ENCODE measurements at places on chromosomes 12 and 14.

DNA sequence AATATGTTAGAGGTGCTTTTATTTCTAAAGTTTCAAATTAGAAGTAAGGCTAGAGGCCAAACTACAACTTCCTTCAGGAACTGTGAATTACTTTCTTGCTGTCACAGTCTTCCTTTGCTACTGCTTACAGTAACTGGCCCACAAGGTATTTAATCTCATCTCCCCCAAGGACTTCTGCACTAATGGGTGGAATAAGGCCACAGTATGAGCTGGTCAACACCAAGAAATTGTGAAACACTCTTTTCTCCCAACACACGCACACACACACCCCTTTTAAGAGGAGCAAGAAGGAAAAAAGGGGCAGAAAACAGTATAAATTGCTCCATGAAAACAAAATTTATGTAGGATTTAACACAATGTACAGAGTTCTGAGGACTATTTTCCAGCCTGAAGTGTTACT lies 45.6 kb downstream of the SCAF11 start:
- no peak for DNase-seq

GRCh38 chr12:42865282-42865681 lies 275.7 kb upstream of the PRICKLE1 start:
- no peak for DNase-seq

- DNase-seq, result no peak
Measured at GRCh38 chr14:89386212-89386886, 30.7 kb downstream of the FOXN3 start.

GRCh38 chr14:29858299-29858698 lies 69.3 kb downstream of the PRKD1 start:
- DNase-seq, result no peak

DNA sequence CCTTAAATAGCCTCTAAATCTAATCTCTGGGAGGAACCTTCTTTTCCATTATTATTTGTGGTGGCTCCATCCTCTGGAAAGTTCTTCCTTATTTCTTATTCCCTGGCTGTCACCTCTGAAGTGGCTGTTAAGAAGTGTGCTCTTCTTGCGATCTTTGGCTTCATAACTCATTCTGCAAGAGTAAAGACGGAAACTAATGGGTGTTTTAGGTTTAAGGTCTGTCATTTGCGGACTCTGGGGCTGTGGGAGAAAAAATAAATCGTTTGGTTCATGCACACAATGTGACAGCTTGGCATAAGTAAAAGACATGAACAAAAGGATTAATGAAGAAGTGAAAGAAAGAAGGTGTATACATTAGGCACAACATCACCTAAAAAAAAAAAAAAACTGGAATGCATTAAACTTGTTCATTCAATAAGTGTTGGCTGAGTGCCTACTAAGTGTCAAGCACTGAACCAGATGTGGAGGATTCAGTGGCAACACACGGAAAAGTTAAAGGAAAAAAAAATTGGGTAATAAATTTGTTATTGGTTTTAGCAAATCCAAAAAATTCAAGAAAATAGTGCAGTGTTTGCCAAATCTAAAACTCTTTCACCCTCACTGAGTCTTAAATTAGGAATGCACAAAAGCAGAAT lies 99.5 kb downstream of the ERGIC2 start:
- DNase-seq, result no peak

- DNase-seq, result no peak
Measured at GRCh38 chr12:68559984-68560850, 50.5 kb upstream of the RAP1B start.

DNA sequence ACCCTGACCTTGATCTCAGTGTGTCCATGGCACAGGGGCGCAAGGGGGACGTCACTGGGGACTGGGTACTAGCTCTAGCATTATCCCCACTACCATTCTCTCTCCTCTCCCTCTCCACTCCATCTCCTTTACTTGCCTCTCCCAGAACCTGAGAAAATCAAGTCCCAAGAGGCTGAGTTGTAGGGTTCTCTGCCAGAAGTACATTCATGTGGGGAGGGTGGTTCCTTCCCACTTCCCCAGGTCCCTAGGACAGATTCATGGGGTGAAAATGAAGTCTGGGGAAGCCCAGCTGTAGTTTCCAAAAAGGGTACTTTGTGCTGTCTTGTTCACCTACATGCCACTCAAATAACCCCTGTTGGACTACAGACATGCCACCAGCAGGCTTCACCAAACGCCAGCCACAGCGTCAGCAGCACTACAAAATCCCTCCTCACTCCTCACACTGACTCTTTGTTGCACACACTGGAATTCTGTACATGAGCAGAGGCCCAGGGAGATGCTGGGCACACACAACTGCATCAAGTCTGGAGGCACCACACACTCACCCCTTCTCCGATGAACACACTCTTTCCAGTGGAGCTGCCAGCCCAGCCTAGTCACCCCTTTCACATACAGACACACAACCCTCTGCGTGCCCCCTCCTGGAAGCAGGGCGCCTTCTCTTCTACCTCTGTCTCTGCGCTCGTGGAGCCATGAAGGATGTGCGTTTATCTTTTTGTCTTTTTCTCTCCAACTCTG lies 6.9 kb downstream of the RARG start:
- no peak for DNase-seq

DNA sequence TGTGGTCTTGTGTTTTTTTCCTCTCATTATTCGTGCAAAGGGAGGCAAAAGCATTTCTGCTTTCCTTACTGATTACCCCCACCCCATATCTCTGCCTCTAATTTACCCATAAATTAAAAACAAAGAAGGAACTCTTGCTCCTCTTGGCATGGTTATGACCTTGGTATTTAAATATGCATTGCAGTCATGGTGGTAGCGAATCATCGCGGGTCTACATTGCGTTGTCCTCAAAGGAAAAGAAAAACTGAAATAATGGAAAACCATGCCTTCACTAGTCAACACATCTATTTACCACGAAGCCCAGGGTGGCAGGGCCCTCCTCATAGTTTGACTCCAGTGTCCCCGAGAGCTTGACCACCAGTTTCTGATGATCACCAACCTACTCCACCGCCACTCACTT lies 126.7 kb upstream of the PARP11 start:
- no peak for DNase-seq

DNA sequence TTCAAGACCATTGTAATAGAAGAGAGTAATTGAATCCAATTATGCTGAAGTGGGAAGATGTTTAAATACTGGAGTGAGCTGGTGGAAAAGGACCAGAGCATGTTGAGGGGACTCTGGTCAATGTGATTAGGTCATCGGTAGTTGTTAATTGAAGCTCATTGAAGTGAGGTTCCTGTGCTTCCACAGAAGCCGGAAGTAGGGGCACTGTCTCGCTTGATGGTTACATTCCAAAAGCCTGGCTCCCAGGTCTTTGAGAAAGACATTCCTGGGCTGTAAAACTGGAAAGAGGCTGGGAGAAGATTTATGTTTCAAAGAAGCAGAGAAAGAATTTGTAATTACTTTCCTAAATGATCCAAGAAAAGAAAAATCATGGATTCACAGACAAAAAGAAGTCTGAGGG lies 12.3 kb upstream of the CLECL1 start:
- DNase-seq, result no peak

DNA sequence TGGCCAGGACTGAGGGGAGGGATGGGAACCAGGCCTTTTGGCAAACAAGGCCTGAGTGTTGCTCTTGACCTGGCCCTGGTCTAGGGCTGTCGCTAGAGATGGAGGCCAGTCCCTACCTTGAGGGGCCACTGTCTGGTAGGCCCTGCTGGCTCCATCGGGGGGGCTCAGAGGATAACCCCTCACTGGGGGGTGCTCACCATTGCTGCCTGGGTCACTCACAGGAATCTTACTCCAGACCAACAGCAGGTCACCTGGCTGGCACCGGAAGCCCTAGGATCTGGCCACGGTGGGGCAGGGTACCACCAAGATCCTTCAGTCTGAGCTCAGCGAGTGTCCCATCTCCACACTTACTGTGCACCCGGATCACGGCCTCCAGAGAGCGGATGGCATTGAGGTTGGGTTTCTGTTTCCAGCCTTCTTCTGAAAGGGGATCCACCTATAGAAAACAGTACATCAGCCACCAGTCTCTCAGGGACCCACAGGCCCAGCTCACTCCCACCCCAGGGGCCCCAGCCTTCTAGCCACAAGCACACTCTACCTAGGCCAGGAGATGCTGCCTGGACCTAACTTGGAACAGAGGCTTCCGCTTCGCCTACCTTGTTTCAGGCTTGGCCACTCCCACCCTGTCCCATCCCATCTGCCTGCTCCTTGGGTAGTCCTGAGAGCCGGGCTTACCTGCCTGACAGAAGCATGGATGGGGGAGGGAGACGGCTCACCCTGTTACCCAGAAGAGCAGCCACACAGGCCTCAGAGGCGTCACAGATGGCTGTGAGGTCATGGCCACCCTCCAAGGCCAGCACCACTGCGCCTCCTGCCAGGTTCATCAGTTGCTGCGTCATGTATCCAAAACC lies 12.2 kb downstream of the SLC48A1 start:
- no peak for DNase-seq

- DNase-seq, result no peak
Measured at GRCh38 chr12:91091916-91092715, 19.2 kb downstream of the LUM start.

DNA sequence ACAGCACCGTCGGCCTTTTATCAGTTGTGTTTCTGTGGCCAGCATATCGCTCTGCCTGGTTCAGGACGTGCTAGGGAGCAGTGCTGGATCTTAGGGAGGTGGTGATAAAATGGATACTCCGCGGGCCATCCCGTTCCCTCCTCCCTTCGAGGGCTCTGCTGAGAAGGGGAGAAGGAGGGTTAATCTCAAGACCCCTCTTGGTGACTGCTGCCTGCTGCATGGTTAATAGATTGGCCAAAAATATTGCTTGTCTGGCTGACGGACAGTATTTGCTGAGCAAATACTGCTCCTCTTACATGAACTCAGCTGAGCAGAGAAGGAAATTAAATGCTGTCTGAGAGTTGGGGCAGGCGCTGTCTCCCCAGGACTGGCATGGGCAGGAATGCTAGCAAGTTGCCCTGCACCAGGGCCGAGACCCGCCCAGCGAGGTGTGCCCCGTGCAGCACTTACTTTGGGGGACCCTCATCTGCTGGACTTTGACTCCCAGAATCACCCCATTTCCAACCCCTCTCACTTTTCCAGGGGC lies 1.2 kb downstream of the FBRSL1 start:
- DNase-seq, result no peak

GRCh38 chr12:9717070-9717925 lies 15.6 kb downstream of the CLECL1 start:
- DNase-seq, result no peak

GRCh38 chr14:66120402-66120801 lies 365.8 kb upstream of the CCDC196 start:
- DNase-seq, result no peak

- no peak for DNase-seq
Measured at GRCh38 chr14:101055106-101055662, 151.7 kb upstream of the RTL1 start.

- DNase-seq, result no peak
Measured at GRCh38 chr12:69671597-69671996, 27.5 kb downstream of the BEST3 start.

DNA sequence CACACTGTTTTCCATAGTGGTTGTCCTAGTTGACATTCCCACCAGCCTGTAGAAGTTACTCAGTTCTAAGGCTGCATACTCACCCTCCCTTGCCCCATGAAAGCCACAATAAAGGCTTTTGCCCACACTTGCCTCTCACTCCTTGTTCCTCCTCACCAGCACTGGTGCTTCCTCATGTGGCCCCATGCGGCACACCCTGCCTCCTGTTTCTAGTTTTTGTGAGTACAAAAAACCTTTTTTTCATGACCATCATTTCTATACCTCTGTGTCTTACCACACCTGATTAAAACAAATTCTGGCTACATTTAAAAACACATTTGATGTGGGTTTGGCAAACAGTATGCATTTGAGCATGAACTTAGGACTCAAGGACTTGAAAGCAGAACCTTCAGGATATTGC lies 40.7 kb upstream of the RIN3 start:
- no peak for DNase-seq

GRCh38 chr12:114294303-114294685 lies 111.7 kb downstream of the TBX5 start:
- no peak for DNase-seq

GRCh38 chr12:23482571-23482970 lies 466.9 kb downstream of the SOX5 start:
- no peak for DNase-seq

DNA sequence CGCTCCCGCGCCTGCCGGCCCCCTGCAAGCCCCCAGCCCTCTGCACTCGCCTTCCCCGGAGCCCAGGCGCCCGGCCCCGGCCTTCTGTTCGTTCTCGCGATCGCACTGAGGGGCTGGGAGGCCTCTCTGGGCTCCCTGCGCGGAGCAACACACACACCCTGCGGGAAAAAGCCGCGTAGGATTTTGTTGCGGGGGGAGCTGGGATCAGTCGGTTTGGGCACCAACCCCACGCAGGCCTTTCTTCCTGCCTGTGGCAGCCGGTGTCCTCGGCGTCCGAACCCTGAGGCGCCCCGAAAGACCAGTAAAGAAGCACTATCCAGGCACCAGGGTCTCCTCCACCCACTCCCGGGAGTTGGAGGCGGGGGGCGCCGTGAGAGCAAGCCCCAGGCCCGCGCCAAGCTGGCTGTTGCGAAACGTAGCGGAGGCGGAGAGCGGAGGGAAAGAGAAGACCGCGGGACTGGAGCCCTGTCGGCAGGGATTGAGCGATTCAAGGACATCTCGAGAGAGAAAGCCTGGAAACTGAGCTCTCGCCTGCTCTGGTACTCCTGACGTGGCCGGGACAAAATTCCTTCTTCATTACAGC lies 1.9 kb upstream of the HOXC5 start:
- no peak for DNase-seq

- DNase-seq, result no peak
Measured at GRCh38 chr12:55036326-55037115, 16.7 kb downstream of the NEUROD4 start.

DNA sequence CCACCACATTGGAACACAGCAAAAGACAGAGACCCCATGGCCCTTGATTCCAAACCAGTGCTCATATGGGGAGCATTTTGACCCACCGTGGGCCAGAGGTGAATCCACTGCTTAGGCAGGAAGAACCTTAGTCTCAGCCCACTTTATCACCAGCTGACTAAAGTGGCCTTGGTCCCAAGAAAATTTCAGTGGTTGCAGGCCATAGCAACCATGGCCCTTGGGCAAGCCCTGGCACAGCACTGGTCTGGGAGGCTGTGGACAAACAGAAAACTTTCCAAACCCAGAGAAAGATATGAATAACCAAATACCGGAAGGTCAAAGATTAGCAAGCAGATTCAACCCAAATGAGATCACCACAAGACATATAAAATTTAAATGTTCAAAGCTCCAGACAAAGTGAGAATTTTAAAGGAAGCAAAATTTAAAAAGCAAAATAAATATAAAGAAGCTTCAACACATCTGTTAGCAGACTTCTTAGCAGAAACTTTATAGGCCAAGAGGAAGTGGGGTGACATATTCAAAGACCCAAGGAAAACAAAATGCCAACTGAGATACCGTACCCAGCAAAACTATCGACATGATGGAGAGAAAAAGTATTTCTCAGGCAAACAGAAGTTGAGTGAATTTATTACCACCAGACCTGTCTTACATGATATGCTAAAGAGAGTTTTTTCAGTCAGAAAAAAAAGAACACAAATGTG lies 7.8 kb downstream of the KLRK1 start:
- no peak for DNase-seq

DNA sequence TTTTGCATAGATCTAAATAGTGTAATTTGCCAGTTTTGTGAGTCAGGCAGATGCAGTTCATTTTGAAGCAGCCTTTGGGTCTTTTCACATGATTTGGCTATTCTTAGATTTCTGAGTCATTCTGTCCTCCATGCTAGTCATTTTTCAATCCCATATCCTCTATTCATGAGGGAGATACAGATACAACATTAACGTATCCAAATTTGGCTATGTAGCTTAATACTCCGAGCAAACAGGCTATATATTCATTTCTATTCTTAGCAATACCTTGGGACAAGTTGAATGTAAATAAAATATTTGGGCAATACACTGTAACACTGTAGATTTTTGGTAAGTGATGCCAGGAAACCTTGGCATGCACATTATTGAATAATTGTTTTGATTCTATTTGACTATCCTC lies 270.7 kb upstream of the PDE3A start:
- DNase-seq, result no peak
